ENCODE measurements at places on chromosomes 7 and 10.

- DNase-seq, result no peak
Measured at GRCh38 chr10:73168465-73168803, 515 bp downstream of the FAM149B1 start.

- DNase-seq, result no peak
Measured at GRCh38 chr10:93039721-93040120, 20.9 kb upstream of the CYP26C1 start.

DNA sequence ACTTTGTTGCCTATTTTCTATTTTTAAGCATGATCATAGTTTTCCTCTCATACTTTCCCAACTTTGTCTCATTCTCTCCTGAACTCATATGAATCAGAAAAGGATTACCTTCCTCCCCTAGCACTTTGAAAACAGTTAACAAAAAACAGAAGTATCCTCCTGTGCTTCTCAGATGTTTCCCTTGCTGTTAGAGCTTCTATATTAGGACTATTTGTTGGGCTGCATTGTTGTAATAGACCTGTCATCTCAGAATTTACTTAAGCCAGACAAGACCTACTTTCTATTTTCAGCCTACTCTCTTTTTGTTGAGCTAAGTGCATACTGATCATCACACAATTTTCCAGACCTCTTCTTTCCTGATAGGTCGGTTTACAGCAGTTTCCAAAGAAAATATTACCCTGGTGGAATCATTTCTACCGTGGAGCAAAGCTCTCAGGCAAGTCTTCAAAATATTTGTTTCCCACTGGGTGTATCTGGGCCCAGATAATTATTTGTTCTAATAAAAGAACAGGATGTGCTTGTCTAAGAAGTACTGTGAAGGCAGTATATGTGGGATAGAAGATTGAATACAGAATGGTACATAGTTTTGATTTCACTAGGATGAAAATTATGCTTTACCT, 411.9 kb upstream of the KLF6 start:
- DNase-seq, result no peak

- no peak for DNase-seq
Measured at GRCh38 chr7:120775755-120776154, 82.2 kb downstream of the TSPAN12 start.

DNA sequence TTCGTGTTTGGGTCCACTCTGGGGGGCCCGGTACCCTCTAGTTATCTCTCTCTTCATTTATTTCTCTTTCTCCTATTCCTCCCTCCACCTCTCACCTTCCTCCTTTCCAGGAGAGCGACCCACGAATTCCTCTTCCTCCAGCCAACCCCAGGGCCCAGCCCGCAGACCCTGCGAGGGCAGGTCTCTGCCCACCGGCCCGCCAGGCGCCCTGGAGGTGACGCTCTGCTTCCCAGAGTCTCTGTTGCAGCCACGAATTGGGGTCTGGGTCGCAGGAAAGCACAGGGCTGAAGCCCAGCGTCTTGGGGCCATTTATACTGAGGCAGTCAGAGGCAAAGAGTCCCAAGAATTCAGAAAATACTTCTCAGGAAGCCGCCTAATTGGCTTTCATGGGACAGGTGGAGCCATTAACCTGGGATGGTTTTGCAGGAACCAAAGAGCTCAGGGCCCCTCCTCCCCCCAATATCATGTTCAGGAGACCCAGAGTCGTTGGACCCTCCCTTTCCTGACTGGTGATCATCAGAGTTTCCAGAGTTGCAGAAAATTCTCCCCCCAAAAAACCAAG, 2.7 kb upstream of the EN2 start:
- no peak for DNase-seq

DNA sequence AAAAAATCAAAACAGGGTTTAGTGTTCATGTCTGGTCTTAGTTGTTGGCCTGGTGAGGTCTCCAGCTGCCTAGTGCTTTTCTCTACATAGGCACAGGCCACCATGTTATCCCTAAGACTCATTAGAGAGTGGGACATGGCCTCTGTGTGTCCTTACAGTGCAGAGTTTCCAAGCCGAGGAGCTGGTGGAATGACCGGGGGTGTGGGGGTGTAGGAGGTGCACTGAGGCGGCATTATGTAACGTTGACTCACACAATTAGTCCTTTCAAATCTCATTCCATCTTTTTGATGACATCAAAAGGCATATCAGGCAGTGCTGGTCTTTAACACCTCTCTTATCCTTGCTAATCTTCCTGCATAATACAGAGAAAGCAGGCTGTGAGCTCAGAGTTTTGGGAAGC, 71.3 kb downstream of the MTPN start:
- no peak for DNase-seq

- DNase-seq, result no peak
Measured at GRCh38 chr10:105183536-105183935, 542.4 kb downstream of the SORCS3 start.

DNA sequence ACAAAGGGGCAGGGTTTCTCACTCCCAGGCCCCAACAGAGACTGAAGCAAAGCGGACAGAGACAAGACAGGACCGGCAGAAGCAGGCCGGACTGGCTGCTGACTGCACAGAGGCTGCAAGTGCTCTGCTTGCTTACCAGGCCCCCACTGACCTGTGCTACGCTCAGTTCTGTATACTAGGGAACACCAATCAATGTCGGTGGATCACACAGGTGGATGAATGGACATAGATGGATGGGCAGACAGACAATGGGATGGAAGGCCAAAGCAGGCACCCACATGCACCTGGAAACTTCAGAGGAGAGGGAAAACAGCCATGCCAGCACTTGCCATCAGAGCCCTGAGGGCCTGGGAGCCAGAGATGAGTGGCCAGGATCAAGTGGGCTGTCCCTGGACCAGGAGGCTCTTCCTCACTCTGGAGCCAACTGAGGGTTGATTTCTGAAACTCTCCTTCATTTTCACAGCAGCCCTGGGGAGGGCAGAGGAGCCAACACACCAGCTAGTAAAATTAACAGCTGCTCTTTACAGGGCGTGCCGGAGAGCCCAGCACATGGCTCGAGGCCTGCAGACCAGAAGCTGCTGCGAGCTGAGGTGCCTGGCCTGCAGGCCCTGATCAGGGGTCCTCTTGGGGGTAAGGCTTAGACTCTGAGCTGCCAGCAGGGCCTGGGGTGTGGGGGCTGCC, 243.6 kb downstream of the KCNMA1 start:
- no peak for DNase-seq

DNA sequence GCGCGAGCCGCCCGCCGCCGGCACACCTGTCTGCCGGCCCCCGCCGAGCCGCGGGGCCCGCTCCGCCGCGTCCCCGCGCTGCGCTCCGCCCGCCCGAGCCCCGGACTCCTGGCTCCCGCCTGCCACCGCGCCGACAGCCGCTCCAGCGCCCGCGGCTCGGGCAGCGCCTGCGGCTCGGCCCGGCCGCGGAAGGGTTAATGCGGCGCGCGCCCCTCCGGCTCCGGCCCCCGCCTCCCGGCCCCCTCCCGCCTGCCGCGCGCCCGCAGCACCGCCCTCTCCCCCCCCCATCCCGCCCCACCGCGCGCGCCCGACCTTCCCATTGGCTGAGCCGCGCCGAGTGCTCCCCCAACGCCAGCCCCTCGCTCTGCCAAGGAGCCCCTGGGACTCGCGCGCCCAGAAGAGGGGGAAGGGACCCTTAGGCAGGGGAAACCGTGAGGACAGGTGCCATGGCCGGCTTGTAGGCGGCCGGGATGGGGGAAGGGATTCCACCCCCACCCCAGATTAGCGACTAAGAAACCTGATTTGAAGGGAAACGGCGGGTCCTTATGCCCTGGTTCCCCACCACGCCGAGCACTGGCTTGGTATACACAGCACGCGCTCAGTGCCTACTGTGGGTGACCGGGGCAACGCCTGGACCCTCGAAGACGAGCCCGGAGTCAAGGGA, at the start of gene KCNH2:
Gene KCNH2, minus strand, starts transcription at position 196 of the 664 bp plus-strand sequence. CDS start 408 bp downstream, outside the sequence.
- DNase-seq, result no peak

- no peak for DNase-seq
Measured at GRCh38 chr7:85634951-85635350, 448.1 kb upstream of the SEMA3D start.

DNA sequence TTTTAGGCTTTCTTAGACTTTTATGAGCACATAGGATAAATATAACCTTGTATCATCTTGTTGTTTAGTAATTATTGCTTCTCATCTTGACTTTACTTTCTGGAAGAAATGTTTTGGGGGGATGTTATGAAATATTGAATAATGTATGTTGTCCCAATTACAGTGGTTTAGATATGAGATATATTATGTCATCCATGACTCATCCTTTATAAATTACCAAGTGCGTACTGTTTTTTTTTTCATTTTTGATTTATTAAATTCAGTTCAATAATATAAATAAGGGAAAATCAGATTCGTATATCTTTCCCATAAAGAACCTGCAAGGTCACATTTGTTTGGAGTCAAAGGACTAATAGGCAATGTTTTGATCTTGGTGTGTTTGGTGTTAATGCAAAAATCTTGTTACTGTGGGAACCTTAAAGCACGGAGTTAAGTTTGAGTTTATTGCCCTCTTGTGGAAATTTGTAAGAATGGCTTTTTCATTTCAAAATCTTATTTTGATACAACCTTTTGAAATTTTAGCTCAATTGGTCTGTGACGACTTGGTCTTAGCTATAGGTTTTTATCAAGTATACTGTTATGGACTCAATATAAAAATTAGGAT, 108.6 kb downstream of the SRI start:
- no peak for DNase-seq

- no peak for DNase-seq
Measured at GRCh38 chr7:38066391-38066790, 111.7 kb upstream of the STARD3NL start.

DNA sequence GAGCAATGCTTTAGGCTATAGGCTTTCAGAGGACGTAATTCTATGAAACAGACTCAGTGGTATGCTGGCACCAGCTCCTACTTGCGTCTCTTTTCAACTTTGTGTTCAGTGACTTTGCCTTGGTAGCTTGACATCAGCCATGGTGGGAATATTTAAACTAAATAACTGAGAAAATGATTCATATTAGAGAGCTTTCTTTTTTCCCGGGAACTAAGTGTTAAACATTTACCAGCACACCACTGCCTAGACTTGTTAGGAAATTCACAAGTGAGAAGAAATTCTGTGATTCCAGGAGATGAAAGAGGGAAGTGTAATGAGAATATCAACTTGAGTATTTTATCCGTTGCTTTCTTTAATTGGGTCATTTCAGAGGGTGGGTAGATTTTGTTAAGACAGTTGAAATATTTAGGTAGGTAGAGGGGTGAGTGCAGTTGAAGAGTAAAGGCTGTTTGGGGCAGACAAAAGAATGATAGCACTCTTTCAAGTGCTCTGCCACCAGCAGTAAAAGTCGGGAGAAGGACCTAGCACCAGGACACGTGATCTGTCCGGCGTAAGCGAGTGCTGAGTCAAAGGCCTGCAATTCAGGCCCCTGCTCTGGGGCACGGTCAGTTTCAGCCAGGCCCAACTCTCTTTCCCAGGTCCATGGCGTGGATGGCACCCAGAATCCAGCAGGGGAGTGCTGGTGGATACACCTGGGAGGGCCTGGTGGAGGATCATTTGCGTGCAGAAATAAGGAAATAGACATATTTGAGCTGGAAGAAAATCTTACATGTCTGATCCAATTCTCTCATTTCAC, 206.3 kb downstream of the SNX10 start:
- no peak for DNase-seq

DNA sequence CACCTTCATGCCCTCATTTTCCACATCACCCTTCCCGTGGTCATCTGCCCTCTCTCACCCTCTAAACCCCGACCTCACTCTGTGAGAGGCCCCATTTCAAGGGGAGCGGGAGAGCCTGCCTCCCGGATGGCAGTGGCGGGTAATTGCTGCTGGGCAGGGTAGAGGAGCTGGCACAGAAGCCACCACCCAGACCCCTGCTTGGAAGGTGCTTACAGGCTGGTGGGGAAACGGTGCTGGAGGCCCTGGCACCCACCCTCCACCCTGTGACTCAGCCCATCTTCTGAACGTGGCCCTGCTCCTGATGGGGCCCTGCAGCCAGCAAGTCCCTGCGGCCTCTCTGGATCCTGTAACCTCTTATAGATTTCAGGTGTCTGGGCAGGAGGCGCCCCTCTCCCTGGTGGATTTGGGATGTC, 10.6 kb upstream of the PWWP2B start:
- DNase-seq, result no peak

GRCh38 chr10:35341521-35341920, 5.2 kb downstream of the CCNY start:
- no peak for DNase-seq

GRCh38 chr7:51357821-51358220, 41.2 kb upstream of the COBL start:
- DNase-seq, result no peak

GRCh38 chr7:158957510-158957906, 101.2 kb downstream of the DYNC2I1 start:
- no peak for DNase-seq

GRCh38 chr10:125085258-125086054, 74.9 kb downstream of the CTBP2 start:
- no peak for DNase-seq

- no peak for DNase-seq
Measured at GRCh38 chr10:109981650-109982049, 26.1 kb upstream of the ADD3 start.

GRCh38 chr7:101386558-101387231, 24.0 kb downstream of the COL26A1 start:
- DNase-seq, result no peak

- DNase-seq, result no peak
Measured at GRCh38 chr10:42790835-42791234, 8.2 kb downstream of the BMS1 start.

- no peak for DNase-seq
Measured at GRCh38 chr7:158732494-158733219, 28.1 kb upstream of the NCAPG2 start.

DNA sequence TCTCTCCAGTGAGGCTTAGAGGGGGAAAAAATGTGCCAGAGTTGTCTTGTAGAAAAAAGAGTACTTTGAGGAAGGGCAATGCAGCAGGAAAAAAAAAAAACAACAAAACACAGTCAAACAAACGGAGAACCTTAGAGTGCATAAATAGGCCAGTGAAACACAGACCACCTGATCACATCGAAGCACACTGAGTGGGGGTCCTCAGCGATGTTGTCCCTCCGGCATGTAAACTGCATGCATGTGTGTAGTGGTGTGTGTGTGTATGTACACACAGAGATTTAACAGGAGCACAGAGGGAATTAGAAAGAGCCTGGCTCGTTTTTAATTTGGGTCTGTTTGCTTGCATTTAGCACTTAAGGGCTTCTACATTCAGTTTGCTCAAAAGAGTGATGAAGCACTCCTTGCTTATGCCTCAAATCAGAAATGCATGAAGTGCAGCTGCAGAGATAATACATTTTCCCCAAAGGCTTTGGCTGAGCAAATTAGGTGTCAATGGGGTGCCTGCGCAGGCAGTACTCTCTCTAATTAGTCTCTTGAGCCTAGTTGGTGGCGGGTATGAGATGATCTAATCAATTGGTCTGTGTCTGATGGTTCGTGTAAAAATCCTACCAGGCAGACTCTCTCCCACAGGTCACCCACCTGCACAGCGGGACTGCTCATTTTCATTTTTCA, 62.7 kb upstream of the FZD1 start:
- DNase-seq, result no peak

Data from stimulated activated CD4-positive, alpha-beta T cell treated with anti-CD3 and anti-CD28 coated beads, TNF-alpha, amount 100 ng/mL, for 24 hours (primary cell).